ENCODE measurements at places on chromosomes 7 and 10.
A peak's percentile ranks its signal among the peaks of the same experiment; 100 is the strongest.

DNA sequence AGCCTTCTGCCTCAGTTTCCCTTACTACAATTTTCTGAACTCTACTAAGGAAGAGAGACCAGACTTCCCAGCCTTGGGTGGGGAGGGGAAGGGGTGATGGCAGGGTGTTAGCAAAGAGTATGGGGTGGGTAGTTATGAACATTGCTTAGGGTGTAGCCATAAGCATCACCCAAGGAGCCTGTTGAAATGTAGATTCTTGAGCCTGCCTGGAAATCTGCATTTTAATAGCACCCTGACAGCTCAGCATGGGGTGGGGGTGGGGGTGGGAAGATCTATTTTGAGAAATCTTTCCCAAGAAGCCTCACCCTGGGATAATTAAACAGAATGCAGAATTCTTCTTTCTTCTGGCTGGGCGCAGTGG, 164.8 kb downstream of the NRF1 start:
- DNase-seq = no peak

GRCh38 chr7:137443616-137444015, 100.1 kb upstream of the PTN start:
- DNase-seq = peak; percentile 89

DNA sequence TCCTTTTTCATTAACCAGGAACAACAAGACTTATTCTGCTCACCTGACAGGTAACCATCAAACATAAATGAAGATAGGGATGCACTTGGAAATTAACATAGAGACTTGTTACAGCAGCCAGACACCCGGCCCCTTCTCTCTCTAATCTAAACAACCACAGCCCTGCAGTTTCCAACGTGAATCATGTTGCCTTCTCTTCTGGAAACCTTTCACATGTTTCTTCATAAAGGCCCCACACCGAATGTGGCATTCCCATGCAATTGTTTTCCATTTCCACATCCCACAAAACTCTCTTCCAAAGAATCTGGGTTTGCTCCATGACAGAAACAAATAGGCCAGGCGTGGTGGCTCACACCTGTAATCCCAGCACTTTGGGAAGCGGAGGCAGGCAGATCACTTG, 15.0 kb upstream of the WDR86 start:
- DNase-seq = no peak

- no peak for DNase-seq
These were observed 97.3 kb downstream of the CLEC2L start for GRCh38 chr7:139620676-139621344.

DNA sequence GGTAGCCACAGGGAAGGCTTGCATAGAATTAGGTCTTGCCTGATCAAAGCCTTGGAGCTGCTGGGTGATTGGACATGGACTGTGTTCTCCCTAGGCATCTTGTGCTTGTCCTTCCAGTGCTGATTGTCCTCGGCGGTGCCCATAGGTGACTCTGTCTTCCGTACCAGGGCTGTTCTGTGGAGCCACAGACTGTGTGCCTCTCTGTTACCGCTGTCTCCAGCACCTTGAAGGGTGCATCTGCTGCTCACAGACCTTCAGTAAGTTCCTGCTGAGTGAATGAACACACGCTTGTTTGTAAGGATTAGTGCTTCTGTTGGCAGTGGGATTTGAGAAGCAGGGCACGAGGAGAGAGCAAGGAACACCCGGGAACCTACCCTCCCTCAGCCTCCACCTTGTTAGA, 116.7 kb downstream of the CELF2 start:
- no peak for DNase-seq

- DNase-seq = peak; percentile 78
These were observed 19.9 kb downstream of the ACTA2 start for GRCh38 chr10:88932539-88933256.

- no peak for DNase-seq
These were observed 80.3 kb downstream of the EBF3 start for GRCh38 chr10:129883626-129884397.

GRCh38 chr7:92056286-92056685, 78.0 kb downstream of the CYP51A1 start:
- DNase-seq = no peak

GRCh38 chr10:69446650-69447151, 4.6 kb upstream of the TSPAN15 start:
- peak; percentile 70 for DNase-seq

DNA sequence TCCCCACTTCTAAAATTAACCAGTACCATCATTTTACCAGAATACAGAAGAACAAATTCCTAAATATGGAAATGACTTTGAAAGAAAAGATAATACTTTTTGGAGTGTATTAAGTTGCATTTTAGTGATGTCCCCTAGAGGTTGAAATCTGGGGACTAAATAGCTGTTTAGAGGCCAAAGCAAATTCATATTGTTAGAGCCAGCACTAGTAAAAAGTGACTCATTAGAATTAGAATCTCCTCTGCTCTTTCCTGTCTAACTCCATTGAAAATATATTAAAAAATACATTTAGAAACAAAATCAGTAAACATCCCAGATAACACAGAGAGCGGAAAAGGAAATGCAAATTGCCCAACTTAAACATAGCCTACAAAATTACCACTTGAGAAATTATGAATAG, 1189.6 kb upstream of the C7orf33 start:
- no peak for DNase-seq

DNA sequence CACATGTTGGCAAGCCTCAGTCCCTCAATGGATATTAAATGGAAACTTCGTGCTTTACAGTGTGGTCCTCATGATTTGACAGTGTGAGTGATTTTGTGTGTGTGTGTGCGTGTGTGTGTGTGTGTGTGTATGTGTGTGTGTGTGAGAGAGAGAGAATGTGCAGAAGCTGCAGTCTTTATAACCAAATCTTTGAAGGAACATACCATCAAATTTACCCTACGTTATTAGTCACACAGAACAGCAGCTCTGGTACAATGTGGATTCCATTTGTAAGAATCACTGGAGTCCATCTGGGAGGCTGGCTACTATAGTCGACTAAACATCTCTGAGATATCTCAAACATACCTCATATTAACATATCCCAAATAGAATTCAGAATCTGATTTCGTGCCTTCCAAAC, 928.0 kb upstream of the POT1 start:
- peak; percentile 77 for DNase-seq

DNA sequence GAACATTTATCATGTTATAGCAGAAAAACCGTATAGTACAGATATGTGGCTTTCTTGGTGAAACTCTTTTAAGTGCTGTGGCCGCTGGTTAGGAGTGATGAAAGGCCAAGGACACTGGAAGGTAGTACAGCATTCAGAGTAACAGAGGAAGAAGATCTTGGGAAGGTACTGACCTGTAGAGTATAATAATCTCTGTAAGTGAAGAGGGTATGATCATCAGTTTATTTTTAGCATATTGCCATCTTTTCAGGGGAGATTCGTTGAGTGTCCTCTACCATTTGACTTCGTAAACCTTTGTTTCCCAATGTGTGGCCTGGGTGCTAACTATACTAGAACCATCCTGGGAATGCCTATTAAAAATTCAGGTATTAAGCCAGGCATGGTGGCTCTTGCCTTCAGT, 44.6 kb downstream of the WAC start:
- DNase-seq = no peak

DNA sequence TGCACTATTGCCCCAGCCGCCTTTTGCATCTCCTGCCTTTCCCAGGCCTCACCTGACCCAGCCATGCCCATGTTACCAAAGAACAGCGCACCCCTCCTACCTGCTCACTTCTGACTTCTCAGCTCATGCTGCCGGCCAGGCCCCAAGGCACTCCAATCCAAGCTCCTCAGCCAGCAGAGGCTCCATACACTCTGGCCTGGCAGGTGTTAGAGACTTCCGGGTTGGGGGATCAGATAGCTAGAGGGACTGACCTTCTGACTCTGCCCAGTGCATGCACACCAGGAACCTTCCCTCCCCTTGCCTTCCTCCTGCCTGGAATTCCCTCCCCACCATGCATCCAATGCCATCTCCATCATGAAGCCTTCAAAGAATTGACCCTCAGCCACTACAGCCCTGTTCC, 56.2 kb upstream of the ZMIZ1 start:
- DNase-seq = no peak

DNA sequence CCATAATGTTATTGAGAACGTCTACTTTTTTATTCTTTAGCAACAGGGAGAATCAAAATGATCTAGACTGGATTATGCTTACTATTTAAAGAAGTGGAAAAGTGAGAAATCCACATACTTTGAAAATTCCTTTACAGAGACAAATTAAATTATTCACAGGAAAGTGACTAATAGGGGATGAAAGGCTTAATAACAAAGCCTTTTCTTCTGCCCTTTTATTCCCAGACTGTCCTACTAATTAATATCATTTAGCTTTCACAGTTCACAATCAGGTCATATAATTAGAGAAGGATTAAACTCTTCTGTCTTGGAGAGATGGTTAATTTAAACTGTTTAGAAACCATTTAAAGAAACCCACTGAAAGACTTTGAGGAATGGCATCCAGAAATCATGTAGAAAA, 58.8 kb downstream of the ARL4A start:
- DNase-seq = no peak

- peak; percentile 3 for DNase-seq
These were observed 137.5 kb downstream of the FGFR2 start for GRCh38 chr10:121460733-121461132.

DNA sequence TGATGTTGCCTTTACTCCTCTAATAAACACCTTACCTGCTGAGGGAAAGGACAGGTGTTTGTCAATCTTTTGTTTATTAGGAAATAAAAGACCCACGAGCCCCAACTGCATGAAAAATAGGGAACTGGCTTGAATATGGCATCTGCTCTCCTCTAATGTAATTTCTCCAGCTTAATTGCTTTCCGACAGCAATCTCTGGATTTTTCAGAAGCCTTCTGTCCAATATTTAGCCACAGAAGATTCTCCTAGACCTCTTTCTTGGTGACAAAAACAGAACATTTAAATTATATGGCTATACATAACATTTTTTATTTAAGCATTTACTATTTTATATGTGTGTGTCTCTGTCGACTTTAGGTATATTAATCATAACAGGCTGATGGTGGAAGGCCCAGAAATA, 317.4 kb upstream of the ADARB2 start:
- no peak for DNase-seq

DNA sequence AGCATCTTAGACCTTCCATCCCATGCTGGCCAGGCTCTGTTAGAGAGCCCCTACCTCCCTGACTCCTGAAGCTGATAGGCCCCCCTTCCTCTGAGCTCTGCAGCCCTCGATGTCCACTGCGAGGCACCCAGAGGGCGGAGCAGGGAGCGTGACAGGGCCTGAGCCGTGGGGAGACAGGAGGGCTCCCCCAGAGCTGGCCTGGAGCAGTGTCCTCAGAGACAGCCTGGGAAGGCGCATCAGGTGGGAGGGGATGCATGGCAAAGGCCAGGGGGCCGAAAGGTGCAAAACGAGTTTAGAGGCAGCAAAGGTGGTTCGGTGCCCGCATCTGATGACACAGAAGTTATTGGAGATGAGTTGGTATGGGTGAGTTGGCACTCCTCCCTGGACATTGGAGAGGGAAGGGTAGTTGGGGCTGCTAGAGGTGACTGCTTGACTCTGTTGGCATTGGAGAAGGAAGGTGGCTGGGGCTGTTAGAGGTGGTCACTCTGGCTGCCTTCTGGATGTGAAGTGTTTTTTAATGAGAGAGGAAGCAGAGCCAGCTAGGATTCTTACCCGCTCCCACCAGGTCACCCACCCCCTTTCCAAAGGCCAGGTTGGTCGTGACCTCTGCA, 53.1 kb downstream of the PRF1 start:
- DNase-seq = no peak

- DNase-seq = no peak
These were observed 151.4 kb upstream of the PPP1R3A start for GRCh38 chr7:114070246-114070645.

DNA sequence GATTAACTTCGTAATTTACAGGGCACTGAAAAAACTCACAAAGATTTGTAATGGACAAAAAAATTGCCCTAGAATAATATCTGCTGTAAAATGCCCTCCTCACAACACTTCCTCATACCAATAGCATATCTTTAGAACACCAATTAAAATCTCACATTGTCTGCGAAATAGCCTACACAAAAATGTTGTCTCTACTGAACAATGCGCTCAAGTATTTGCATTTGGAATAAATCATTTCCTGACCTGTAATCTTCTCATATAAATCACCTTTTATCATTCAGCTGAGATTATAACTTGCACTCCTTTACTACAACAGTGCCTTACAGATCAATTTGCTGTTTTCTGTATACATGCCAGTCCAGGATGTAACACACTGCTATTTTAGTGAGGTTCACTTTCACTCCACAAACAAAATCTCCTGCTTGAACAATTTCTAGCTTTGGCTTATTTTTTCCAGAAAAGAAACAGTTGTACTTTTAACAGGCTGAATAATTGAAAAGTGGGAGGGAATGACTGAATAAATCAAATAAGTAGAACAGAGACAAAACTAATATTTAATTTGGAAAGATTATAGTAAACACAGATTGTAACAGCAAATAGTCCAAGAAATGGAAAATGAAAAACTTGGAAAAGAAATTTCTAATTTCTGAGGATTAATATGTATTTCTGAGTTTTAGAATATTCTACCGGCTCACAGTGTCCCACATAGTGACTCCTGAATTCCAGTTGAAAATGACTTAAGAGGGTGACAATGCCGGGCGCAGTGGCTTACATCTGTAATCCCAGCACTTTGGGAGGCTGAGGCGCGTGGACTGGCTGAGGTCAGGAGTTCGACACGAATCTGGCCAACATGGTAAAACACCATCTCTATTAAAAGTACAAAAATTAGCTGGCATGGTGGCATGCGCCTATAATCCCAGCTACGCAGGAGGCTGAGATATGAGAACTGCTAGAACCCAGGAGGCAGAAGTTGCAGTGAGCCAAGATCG, 30.6 kb downstream of the JMJD1C start:
- DNase-seq = no peak

DNA sequence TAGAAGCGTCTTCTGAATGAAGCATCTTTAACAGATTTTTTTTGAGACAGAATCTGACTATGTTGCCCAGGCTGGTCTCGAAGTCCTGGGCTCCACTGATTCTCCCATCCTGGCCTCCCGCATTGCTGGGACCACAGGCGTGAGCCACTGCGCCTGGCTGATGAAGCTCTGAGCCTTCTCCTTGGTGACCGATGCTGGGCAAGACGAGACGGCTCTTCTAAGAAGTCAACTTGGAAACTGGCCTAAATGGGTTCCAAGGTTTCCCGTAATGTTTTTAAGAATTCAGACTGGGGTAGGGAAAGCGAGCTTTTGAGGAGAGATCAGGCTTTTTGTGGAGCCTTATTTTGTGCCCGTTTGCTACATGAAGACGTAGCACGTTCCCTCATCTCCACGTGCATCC, 224.5 kb downstream of the ZMYND11 start:
- DNase-seq = no peak

DNA sequence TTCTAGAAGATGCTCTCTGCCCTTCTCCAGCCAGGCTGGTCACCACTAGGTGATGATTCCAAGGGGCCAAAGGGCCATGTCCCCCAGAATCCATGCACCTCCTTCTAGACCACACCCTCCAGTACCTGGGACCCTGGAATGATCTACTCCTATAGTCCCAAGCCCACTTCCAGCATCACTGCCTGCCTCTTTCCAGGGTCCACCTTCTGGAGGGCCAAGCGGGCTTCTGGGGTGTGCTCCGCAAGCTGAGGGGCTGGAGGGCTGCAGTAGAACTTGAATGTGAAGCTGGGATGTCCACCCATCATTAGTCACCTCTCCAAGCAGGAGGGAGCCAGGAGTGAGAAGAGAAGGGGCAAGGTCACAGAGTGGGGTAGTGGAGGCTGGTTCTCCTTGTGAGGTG, 234.4 kb upstream of the MYO3A start:
- no peak for DNase-seq

All from astrocyte of the spinal cord (primary cell).